ENCODE measurements at places on chromosomes 3 and 15.

- DNase-seq: no peak
Measured at GRCh38 chr3:21599890-21600289, 151.1 kb downstream of the ZNF385D start.

DNA sequence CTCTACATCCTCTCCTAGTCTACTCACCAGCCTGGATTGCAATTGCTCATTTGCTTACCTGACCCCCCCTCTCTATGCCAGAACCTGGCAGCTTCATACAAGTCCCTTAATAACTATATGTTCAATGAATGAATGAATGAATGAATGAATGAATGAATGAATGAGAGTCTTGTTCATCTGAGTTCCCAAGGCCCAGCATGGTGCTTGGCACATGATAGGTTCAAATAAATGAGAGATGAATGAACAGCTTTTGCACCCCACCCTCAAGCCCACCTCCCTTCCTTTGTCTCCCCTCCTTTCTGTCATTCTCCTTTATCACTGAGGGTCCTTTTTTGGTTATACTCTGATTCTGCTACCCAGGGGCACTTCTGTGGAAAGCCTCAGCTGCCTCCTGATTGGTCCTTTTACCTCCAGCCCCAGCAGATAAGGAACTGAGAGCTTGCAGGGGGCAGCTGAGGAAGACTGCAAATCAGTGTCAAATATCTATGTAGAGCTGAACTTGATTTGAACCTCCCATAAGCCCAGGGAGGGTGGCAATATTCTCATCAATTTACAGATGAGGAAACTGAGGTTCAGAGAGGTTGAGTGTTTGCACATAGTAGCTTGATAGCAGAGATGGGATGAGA is 54.1 kb upstream of the CHRNB4 start:
- DNase-seq: no peak

DNA sequence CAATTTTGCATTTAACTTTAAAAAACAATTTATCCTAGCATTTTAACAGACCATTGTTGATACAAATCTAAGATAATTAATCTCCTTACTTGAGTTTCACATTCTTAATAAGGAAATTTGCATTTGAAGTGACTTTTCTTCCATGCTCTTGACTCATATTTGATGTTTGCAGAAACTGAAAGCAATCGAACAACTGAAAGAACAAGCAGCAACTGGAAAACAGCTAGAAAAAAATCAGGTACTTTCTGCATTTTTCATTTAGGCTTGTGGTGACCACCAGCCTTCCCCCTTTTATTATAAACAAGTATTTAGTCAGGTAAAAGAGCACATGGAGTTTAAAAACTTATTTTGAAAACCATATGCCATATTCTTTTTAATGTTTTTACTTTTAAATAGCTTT is 20.1 kb upstream of the SELENOT start:
- DNase-seq: no peak

GRCh38 chr3:173371848-173372487 is 25.6 kb upstream of the NLGN1 start:
- DNase-seq: no peak

DNA sequence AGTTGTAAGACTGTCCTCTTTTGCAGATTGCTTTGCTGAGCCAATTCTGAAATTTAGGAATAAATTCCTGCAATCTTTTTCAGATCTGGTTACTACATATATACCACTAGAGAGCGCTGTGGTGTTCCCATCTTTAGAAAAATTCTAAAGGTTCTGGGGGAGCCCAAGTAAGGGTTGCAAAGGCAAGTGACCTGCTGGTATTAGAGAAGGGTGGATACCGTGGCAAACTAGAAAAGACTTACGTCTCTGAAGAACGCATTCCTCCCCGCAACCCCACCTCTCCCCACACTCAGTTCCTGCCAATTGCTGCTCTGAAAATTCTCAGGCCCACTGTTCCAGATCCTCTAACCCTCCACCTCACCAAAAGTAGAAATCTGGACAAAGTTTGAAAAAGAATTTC is 48.5 kb downstream of the EFHB start:
- no peak for DNase-seq

DNA sequence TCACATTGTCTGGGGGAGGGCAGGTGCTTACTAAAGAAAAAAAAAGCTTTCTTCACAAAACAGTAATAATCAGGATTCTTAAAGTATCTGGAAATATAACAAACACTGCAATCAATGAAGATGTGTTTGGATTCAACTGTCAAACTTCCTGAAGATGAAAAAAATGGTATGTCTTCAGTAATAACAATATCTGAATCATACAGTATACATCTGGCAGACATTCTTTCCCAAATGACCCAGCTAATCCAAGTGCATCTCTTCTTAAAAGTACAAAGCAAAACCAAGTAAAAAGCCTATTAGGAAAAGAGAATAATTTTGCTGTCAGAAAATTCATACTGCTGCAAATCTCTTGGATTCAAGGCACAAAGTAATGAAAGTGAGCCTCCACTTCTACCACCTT is 145.0 kb upstream of the MCTP2 start:
- DNase-seq: no peak
